ENCODE measurements at places on chromosomes 3 and 15.
A peak's percentile ranks its signal among the peaks of the same experiment; 100 is the strongest.

GRCh38 chr15:66233487-66234415 is 19.8 kb downstream of the MEGF11 start:
- no peak for DNase-seq

- no peak for DNase-seq
These were observed 24.5 kb downstream of the CHDH start for GRCh38 chr3:53821631-53822121.

GRCh38 chr3:94248042-94248441 is 185.2 kb downstream of the NSUN3 start:
- DNase-seq = no peak

- DNase-seq = no peak
These were observed 346.6 kb upstream of the DCBLD2 start for GRCh38 chr3:99248130-99248529.

GRCh38 chr3:146382386-146382785 is 87.0 kb downstream of the PLSCR2 start:
- no peak for DNase-seq

DNA sequence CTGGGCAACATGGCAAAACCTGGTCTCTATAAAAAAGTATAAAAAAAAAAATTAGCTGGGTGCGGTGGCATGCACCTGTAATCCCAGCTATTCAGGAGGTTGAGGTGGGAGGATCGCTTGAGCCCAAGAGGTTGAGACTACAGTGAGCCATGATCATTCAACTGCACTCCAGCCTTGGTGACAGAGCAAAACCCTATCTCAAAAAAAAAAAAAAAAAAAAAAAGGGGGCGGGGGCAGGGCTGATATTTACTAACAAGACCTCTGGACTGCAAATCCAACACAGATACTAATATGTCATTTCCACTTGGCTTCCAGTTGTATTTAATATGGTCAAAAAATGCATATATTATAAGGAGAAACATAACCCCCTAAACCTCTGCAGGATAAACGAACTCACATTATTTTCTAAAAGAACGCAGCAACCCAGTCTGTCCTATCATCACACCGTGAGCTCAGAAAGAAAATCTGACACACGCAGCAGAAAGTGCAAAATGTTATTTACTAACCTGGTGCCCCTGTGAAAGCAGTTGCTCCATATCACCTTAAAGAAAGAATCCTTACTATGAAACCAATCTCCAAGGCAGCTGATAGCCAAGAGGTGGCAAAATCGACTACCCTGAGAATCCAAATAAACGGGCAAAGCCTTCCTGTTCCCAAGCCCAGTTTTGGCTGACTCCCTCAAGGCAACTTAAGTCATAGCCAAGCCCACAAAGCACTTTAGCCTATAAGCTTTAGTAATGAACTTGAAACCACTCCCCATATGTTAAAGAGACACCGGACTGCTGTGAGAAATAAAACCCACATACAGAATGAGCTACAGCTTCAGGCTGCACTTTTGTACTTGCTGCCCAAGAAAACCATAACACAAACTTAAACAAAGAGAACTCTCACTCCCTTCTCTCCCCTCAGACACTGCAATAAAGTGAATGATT is 39.3 kb downstream of the PLD1 start:
- DNase-seq = no peak

DNA sequence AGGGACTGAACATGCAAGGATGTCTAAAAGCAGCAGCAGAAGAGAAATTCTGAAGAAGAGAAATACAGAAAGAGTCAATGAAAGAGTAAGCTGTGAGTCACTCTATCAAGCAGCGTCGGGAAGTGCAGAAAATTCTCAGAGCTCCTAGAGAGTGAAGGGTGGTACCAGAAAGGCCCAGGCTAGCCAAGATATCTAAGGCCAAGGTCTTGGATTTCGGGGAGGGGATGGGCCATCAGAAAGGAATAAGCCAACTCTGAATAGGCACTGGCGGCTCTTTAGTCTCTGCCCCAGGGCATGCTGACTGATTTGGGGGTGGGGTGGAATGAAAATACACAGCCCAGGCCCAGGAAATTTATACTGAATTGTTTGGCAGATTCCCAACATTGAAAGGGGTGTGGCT is 70.8 kb downstream of the GPR156 start:
- no peak for DNase-seq

DNA sequence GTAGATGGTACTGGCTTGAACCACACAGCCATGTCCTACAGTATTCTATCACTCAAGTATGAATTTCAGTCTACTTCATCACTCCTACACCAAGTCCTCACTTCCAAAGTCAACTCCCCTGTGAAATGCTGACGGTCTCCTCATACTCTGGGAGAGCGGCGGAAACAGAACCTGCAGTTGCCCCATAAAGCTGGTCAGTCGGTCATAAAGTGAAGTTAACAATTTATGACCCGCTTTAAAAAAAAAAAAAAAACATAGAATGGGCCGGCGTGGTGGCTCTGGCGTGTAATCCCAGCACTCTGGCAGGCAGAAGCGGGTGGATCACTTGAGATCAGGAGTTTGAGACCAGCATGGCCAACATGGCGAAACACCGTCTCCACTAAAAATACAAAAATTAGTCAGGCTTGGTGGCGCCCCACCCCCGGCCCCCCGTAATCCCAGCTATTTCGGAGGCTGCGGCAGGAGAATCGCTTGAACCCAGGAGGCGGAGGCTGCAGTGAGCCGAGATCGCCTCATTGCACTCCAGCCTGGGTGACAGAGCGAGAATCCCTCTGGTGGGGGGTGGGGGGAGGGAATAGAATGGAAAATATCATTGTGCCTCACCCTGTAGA is 2.1 kb downstream of the TRANK1 start:
- DNase-seq = no peak

DNA sequence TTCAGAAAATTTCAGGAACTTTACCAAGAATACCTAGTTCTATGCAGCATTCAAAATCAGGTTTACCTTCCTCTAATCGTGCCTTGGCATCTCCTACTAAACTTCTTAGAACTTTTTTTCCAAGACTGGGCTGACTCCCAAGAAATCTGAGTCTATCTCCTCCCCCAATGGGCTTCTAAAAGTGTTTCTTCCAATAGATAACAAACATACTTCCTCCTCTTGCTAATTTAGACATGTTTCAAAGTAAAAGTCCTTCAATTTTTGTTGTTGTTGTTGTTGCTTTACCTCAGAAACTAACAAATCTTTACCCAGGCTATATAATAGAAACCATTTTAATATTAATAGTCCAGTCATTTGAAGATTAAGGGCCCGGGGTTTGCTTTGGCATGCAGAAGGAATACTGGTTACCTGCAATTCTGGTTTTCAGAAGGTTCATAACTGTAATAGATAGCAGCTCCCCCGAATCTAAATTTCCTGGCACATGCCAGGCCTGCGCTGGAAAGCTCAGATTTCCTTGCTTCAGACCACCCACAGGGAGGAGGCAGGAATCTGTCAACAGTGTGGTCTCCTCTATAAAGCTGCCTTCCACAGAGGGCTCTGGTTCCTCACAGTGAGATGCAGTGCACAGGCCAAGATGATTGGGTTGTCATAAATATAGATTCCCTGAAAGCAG is 188.7 kb downstream of the THRB start:
- no peak for DNase-seq

GRCh38 chr15:29711531-29711930 is 110.7 kb downstream of the TJP1 start:
- DNase-seq = no peak

DNA sequence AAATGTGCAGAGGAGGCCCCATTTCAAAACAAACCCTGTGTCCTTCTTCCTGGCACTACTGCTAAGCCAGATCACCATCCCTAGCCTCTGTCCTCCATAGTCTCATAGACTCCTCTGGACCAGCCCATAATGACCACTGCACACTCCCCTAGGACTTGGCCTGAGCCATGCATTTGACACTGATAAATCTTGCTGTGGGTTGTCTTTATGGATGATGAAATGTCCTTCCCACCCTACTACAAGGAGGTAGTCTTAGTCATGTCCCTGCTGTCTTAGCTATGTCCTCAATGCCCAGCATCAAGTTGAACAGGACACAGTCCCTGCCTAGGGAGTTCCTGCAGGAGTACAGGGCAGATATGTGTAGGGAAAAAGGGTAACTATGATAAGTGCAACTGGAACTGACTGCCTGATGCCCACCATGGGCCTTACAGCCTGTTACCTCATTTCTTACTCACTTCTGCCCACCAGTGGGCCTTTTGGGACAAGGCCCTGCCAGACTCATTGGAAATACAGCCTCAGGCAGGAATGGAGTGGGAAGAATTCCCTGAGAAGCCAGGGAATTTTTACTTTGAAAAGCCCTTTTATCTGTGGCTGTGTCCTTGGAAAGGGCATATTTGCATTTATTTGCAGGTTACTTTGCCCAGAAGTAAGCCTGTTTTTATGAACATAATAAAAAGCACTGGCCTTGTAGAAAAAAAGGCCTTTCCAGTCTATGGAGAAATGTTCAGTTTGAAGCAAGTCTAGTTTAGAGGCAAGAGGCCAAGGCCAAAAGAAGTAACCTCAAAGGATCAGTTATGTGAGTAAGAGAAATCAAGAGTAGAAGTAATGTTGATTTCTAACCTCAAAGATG is 199.6 kb upstream of the EIF1B start:
- DNase-seq = no peak

DNA sequence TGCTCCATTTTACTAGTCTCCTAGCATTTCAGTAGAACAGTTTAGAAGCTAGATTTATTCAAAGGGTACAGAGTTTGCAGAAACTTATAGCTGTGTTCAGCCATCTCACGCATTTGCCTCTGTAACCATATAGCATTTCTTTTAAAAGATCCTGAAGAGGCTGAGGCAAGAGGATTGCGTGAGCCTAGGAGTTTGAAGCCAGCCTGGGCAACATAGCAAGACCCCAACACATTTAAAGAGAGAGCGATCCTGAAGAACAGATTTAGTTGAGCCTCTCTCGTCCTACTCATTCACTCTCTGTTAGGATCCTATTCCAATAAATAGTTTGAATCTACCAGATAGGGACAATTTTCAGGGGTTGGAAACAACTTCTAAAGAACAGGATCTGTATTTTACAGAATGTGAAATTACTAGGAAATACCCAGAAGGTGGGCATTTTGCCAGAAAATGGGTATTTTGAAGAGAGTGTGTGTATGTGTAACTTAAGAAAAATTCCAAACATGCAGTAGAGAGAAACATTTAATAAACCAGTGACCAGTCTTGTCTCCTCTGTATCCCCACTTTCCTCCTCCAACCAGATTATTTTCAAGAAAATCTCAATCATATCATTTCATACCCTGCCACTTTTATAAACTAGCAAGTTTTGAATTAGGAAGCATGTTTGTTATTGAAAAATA is 4.5 kb downstream of the EIF3J start:
- DNase-seq = no peak

- DNase-seq = peak; percentile 82
These were observed 3.0 kb upstream of the CD80 start for GRCh38 chr3:119562307-119562961.

GRCh38 chr15:82909080-82909815 is 43.3 kb downstream of the HOMER2 start:
- no peak for DNase-seq

DNA sequence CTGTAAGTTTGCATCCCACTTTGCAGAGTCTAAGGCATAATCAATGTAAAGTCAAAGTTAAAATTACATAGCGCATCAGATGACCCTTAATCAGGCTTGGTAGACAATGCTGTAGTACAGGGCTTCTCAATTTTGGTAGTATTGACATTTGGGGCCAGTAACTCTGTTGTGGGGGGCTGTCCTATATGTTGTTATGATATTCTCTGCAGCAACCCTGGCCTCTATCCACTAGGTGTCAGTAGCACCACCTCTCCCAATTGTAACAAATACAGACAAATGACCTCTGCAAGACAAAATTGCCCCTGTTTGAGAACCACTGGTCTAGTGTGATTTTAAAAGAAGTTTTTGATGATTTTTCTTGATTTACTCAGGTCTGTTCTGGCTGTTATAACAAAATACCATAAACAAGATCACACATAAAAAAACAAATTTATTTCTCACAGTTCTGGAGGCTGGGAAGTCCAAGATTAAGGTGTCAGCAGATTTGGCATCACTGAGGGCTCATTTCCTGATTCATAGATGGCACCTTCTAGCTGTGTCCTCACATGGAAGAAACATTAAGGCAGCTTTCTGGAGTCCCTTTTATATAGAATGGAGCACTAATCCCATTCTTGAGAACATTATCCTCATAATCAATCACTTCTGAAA is 37.6 kb upstream of the SLC9A9 start:
- no peak for DNase-seq

GRCh38 chr15:85570336-85570735 is 189.9 kb downstream of the AKAP13 start:
- no peak for DNase-seq

DNA sequence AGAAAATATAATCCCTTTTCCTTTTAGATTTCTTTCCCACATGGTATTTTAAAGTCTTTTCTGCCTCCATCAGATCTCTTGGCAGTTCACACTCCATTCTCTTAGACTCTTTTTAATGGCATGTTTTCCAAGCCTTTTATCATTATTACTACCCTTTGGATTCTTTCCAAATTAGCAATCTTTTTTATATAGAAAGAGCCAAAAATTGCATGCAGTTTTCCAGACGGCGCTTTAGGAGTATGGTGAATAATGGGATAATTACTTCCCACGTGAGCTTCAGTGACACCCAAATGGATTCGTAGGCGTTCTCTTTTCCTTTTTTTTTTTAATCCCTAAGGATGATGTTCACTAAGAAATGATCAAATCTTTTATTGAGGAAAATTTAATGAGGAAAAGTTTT is 354.8 kb upstream of the DNAJC19 start:
- DNase-seq = no peak

- no peak for DNase-seq
These were observed 1.8 kb downstream of the MOBP start for GRCh38 chr3:39469258-39469657.

Data from memory B cell (primary cell).